Endothelial cell (in vitro differentiated cells): ENCODE measurements at places on chromosomes 1 and 21.

DNA sequence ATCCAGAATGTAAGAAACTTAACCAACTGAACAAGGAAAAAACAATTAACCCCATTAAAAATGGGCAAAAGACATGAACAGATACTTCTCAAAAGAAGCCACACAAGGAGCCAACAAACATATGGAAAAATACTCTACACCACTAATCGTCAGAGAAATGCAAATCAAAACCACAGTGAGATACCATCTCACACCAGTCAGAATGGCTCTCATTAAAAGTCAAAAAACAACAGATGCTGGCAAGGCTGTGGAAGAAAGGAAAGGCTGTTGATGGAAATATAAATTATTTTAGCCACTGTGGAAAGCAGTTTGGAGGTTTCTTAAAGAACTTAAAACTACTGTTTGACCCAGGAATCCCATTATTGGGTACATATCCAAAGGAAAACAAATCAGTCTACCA, 51.2 kb downstream of the RGS4 start:
- no peak for DNase-seq

- DNase-seq: no peak
These were observed 4.8 kb upstream of the COA6 start for GRCh38 chr1:234368320-234369032.

GRCh38 chr1:1996207-1996651, 7.4 kb downstream of the CFAP74 start:
- DNase-seq: no peak

GRCh38 chr1:6474815-6475282, 8.9 kb upstream of the TNFRSF25 start:
- DNase-seq: no peak

- no peak for DNase-seq
These were observed 13.1 kb upstream of the VAMP4 start for GRCh38 chr1:171754971-171755370.
